ENCODE measurements at places on chromosomes 13 and 19. TPM values are rescaled to one million over a fixed set of nuclear protein-coding genes. Genes with fewer than 3 reads are reported as not detected.

Gene FKRP
- total RNA-seq: 14.4 TPM

Gene RGCC
- total RNA-seq: 10.1 TPM

DNA sequence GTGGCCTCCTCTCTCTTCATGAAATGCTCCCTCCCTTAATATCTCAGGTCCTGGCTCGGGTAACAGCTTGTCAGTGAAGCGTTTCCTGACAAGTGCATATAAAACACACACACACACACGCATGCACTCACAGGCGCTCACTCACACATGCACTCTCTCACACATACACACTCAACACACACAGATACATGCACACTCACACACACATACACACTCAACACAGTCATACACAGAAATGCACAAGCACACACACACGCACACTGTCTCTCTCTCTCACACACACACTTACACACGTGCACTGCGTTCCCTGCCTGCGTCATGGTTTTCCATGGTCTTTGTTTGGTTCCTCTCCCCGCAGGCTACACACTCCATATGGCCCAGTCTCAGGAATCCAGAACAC lies 344.1 kb downstream of the UQCRFS1 start:
- DNase-seq: no peak
- H3K36me3 ChIP-seq: no peaks in the 10 kb centered on the region
- no peak overlapping the region for H3K27ac ChIP-seq
- H3K27me3 ChIP-seq: peaks cover 6% of the 10 kb centered on the region
- no peak overlapping the region for H3K4me3 ChIP-seq

Gene OLFM4
- 0.71 TPM for total RNA-seq

Gene ZNF181
- total RNA-seq: 18.1 TPM

Gene RETN
- total RNA-seq: 0.57 TPM

GRCh38 chr19:925087-925525 lies 729 bp upstream of the ARID3A start:
- no peaks in the 10 kb centered on the region for H3K36me3 ChIP-seq
- H3K27me3 ChIP-seq: no peaks in the 10 kb centered on the region
- DNase-seq: no peak
- peak overlapping the region; percentile 94 for H3K4me3 ChIP-seq
- H3K4me1 ChIP-seq: peaks cover 2% of the 10 kb centered on the region
- H3K27ac ChIP-seq: peak overlapping the region; percentile 74

- H3K4me3 ChIP-seq: no peak overlapping the region
- no peaks in the 10 kb centered on the region for H3K36me3 ChIP-seq
- no peak for DNase-seq
- H3K4me1 ChIP-seq: peaks cover 20% of the 10 kb centered on the region
- no peaks in the 10 kb centered on the region for H3K27me3 ChIP-seq
Measured at GRCh38 chr13:110929104-110929777, 14.4 kb upstream of the ANKRD10 start.

- no peaks in the 10 kb centered on the region for H3K27me3 ChIP-seq
- H3K4me1 ChIP-seq: peaks cover 27% of the 10 kb centered on the region
- no peaks in the 10 kb centered on the region for H3K36me3 ChIP-seq
- H3K4me3 ChIP-seq: no peak overlapping the region
- peak; percentile 62 for DNase-seq
- H3K27ac ChIP-seq: peak overlapping the region; percentile 65
Measured at GRCh38 chr19:33306853-33307792, 4.8 kb upstream of the CEBPA start.

DNA sequence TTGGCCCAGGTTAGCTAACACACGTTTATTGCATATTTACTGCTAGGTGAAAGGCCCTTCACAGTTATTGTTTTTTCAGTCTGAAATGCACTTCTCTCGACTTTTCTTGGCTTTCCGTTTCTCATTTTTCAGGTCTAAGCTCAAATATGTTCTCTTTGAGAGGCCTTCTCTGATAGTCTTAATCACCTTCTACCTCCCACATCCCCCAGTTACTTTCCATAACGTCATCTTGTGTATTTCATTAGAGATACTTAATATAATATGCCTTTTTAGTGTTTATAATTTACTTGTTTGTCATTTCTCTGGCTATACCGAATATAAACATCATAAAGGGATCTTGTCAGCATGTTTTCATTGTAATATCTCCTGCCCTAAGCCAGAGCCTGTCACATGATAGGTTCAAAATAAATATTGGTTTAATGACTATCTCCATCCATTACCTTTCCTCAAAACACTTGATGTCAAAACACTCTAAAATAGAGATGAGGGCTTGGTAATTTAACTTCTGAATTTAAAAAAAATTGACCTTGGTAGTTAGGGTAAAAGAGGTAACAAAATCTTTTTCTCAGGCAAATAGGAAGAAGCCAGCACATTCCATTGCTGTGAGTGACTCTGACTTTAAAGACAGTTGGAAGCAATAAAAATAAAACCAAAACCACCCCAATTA lies 168.6 kb upstream of the RFC3 start:
- H3K27ac ChIP-seq: no peak overlapping the region
- no peak for DNase-seq
- H3K4me1 ChIP-seq: peaks cover 3% of the 10 kb centered on the region
- no peaks in the 10 kb centered on the region for H3K27me3 ChIP-seq

Gene SLC7A9
- total RNA-seq: not detected

DNA sequence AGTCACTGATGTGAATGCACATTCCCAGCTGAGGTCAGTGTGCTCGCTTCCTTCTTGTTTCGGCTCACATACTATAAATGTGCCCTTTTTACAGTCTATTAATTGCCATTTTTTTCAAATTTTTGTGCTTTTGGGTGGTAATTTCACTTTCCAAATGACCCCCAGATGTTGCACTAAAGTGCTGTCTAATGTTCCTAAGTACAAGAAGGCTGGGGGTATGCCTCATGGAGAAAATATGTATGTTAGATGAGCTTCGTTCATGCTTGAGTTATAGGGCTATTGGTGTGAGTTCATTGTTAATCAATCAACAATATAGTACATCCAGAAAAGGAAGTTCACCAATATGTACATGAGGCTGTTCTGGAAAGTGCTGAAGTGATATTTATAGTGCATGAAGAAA lies 84.7 kb downstream of the KL start:
- no peak overlapping the region for H3K27ac ChIP-seq
- no peaks in the 10 kb centered on the region for H3K36me3 ChIP-seq
- DNase-seq: no peak

Gene ICAM1
- total RNA-seq: 8.0 TPM

All from psoas muscle (tissue), 8 donors.